ENCODE measurements at places on chromosomes 5 and 9. TPM values are rescaled to one million over a fixed set of nuclear protein-coding genes. Genes with fewer than 3 reads are reported as not detected.

- no peak for DNase-seq
Observed at GRCh38 chr9:4826417-4827166, 33.8 kb downstream of the RCL1 start.

GRCh38 chr5:74205767-74206578, 434.6 kb downstream of the ENC1 start:
- no peak for DNase-seq

- DNase-seq = no peak
Observed at GRCh38 chr5:60687927-60688720, 11.8 kb downstream of the DEPDC1B start.

DNA sequence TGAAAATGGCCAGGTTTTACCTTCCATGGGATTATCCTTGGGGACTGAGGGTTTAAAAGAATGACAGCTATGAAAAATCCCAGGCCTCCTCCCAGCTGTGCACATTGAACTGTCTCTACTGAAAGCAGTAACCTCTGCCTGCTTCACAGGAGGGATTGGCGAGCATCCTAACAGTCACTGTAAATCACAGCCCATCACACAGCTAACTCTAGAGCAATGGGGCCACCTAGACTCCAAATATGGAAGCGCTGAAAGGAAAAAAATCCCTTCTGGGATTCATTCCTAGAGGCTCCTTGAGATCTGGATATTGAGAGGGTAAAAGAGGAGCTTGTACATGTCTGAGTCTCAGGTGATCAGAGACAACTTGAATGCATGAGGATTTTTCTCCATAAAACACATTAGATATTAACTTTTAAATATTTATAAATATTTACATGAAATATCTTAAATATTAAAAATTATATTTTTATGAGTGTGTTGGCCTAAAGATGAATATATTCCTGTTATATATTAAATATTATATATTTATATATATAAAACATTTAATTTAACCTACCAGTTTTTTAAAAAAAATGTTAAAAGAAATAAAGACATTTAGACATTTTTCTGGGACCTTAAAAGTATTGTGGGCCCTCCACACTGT, 133.8 kb upstream of the SLC24A2 start:
- no peak for DNase-seq

- no peak for DNase-seq
Observed at GRCh38 chr9:6562201-6562600, 83.3 kb downstream of the GLDC start.

Gene SHISAL2B
- not detected for total RNA-seq

Gene DENND1A
- total RNA-seq = 19.3 TPM

Gene ANKRD55
- not detected for total RNA-seq

- no peak for DNase-seq
Observed at GRCh38 chr5:143395638-143396352, 7.7 kb downstream of the NR3C1 start.

DNA sequence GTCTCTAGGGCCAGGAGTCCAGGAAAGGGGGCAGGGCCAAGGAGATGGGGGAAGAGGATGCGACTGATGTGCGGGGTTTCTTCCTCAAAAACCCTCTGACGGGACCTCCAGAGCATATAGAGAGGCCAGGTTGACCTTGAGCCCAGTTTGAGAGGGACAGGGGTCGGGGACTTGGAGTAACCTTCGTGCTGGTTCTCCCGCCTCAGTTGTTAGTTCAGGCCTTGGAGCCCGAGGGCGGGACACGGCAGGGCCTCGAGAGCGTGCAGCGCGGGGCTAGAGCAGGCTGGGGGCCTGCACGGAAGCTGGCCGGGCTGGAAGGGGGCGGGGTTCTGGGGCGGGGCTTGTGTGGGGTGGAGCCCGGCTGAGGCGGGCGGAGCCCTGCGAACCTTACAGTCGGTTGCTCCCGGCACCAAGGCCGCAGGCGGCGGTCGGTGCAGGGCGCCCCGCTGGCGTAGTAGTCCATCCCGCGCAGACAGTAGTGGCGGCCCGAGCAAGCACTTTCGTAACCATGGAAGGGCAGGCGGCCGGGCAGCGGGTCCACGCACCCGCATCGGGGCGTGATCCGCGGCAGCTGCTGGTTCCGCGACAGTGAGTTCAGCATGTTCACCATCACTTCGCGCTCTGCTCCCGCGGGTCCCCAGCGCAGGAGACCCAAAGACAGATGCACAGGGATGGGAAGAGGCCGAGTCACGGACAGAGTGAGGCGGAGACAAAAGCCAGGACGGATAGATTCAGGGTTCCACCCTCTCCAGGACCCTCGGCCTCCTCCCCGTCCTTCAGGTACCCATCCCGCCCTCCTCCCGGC, 4.0 kb upstream of the MYORG start:
- peak; percentile 93 for DNase-seq

Gene GPR151
- not detected for total RNA-seq

Gene SLC6A3
- total RNA-seq = not detected

DNA sequence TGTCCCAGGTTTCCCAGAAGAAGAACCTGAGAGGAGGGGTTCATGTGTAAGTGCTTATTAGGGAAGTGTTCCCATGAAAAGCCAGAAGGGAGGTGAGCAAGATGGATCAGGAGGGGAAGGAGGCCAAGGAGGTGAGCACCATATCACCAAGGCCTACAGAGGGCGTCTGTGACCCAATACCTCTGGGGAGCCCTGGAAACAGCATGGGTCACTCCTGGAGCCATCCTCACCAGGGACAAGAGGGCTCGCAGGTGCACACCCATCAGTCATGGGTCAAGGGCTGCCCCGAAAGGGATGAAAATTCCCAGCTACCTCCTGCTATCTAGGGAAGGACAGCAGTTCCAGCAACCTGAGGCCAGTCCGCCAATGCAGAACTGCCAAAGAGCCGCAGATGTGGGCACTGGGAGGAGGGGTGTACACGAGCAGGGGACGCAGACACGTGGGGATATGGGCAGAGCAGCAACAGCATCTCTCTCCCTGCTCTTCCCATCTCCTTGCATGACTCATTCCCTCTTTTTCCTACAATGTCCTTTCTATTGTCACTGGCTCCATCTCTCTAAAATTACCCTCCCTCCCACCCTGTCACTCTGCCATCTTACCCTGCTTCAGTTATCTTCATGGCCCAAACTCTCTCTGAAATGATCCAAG, 167.6 kb upstream of the FSTL4 start:
- DNase-seq = no peak

DNA sequence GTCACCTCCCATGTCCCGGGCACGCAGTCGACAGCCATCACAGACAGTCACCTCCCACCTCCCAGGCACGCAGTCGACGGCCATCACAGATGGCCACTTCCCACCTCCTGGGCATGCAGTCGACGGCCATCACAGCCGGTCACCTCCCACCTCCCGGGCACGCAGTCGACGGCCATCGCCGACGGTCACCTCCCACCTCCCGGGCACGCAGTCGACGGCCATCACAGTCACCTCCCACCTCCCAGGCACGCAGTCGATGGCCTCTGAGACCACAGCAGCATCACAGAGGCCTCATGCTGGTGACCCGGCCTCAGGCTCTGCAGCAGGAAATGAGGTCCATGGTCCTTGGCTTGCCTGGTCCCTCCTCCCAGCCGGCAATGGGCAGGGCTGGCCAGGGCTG, 5.5 kb upstream of the SLC6A19 start:
- peak; percentile 4 for DNase-seq

DNA sequence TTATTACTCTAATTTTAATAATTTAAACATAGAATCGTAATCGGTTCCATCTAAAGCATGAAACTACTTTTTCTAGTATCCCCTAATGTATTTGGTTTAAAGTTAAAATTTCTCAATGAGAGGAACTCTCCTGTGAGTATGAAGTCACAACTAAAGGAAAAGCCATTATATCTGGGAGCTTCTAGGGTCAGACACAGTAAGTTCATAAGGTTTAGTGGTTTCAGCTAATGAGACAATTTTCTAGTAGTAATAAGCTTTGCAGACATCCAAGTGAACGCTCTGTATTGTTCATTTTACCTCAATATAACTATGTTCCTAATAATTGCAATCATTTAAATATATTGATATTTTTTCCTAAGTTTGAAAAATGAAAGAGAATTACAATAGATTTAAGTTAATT, 364.4 kb upstream of the CDH9 start:
- no peak for DNase-seq

Gene SLC6A7
- total RNA-seq = not detected

DNA sequence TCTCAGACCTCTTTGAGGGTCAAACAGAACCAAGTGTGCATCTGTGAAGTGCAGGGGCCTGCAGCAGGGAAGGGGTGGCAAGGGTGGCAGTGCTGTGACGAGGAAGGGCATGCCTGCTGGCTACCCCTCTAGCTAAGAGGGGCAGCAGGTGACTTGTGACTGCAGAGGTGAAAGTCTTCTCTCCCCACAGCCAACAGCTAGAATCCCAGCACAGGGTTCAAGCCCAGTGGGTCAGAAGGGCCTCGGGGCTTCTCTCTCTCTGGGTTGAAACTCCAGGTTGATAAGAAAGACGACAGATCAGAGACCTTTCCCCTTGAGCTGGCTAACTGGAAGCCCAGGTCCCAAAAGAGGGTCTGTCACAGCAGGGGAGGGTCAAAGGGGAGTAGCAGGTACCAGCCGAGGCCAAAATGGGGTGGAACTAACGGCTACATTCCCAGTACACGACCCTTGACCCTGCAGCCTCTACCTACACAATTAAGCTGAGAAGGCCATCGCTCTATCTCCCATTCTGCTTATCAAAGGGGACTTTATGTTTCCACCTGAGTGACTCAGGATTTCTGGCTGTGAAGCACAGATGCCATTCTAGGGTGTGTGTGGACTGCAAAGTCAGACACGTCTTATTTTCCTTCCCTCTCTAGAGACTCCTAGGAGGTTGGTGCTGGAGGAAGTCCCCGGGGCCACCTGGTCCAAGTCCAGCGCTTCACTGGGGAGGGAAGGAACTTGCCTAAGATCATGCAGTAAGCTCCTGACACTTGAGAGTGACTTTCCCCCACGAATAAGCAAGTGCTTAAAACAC, 14.6 kb downstream of the ANKS6 start:
- DNase-seq = no peak

GRCh38 chr5:151758141-151758429, 346 bp downstream of the ATOX1 start:
- DNase-seq = no peak

DNA sequence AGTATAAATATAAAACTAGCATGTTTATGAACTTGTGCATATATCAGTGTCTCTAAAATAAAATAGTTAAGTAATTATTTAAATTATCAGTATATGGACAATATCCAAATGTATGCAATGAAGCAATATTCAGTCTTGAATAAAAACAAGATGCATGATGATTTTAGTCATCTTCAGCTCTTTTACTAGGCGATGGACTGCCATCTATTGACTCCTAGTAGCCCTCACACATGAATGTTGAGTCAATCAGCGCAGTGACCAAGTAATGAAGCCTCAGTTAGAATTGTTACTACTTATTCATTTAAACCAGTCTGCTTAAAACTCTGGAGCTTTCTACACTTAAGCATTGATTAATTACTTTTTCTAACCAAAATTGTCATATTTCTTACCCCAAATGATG, 92.9 kb upstream of the GRHPR start:
- DNase-seq = no peak

DNA sequence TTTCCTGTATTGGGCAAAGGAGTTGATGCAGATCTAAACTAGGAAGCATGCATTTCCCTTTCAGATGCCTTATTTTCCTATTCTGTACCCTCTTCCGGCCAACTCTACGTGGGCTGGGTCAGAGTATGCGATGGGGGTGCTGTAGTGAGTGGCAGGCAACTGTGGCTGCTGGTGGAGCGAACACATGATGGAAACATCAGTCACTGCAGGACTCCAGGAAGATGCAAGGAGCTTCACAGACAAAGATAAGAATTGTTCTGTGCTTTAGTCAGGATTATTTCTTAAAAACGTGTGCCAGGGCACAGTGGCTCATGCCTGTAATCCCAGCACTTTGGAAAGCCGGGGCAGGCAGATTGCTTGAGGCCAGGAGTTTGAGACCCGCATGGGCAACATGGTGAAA, 75.1 kb downstream of the PSAT1 start:
- DNase-seq = no peak

GRCh38 chr5:72107901-72108201, 576 bp downstream of the MAP1B start:
- DNase-seq = no peak

DNA sequence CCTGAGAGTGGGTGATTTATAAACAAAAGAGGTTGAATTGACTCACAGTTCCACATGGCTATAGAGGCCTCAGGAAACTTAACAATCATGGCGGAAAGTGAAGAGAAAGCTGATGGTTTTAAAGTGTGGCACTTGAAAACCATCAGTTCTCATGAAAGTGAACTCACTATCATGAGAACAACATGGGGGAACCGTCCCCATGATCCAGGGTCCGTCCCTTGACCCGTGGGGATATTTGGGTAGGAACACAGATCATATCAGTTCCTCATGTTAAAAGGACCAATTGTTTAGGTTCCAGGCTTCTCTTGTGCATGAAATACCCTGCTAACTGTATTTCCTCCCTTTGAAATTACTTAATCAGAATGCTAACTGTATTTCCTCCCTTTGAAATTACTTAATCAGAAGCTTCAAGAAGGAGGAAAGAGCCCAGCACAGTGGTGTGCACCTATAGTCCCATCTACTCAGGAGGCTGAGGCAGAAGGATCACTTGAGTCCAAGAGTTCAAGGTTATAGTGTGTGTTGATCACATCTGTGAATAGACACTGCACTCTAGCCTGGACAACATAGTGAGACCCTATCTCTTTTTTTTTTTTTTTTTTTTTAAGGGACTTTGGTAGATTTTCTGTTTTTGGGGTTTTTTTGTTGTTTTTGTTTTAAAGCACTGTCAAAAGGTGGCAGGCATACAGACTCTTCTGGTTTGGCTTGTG, 24.8 kb downstream of the TTC1 start:
- no peak for DNase-seq

DNA sequence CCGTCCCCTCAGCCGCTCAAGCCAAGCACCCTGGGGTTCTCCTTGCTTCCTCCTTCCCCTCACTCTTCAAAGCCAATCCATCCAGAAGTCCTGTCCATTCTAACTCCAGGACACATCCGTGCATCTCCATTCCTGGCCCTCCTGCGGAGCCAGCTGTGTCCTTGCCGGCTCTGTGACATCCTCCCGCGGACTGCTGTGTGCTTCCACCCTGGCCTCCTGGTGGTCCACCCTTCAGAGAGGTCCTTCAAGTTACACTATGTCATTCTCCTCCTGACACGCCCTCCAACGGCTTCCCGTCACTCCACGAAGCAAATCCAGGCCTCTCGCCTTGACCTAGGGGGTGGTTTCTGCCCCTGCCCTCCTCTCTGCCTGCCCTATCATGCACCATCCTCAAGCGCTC, 13.0 kb upstream of the SCGB3A1 start:
- no peak for DNase-seq

- DNase-seq = no peak
Observed at GRCh38 chr9:73007966-73008672, 55.3 kb upstream of the ALDH1A1 start.

DNA sequence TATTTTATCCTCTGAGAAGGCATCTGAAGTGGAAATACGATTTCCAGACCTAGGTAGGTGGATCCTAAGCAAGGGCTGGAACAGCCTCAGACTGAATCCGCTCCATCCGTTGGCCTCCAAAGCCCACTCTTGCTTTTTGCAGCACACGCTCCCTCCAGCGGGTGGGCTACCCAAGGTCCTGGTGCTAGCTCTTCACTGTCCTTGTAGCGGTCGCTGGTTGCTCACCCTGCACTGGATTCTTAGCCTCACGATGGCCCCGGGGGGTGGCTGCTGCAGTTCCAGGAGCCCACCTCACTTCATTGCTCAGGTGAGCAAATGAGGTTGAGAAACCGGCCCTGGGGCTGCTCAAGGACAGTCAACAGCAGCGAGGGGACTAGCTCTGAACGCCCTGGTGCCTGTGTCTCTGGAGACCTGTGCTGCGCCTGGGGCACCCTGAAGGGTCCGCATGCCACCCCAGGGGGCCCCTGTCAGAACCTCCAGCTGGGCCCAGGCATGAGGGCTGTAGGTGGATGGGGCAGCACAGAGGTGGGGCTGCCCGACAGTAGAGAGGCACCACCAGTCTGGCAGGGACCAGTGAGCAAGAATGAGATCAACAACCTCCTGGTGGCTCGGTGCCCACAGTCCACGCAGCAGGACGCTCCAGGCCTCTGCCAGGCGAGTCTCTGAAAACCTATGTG, 4.3 kb downstream of the MGAT4B start:
- DNase-seq = no peak

Data from right cardiac atrium (tissue), 5 donors.